ENCODE measurements at places on chromosomes 6 and 20. TPM values are rescaled to one million over a fixed set of nuclear protein-coding genes. Genes with fewer than 3 reads are reported as not detected.

LIME1 gene
- total RNA-seq, result 13.6 TPM

SLC22A7 gene
- not detected for total RNA-seq

GRCh38 chr6:15874821-15875220, 212.0 kb upstream of the DTNBP1 start:
- DNase-seq, result no peak

- no peak for DNase-seq
Observed at GRCh38 chr20:51363378-51363777, 179.1 kb downstream of the NFATC2 start.

- DNase-seq, result no peak
Observed at GRCh38 chr6:89302195-89302770, 12.8 kb downstream of the GABRR2 start.

- DNase-seq, result no peak
Observed at GRCh38 chr6:169323221-169323620, 69.6 kb upstream of the THBS2 start.

DNA sequence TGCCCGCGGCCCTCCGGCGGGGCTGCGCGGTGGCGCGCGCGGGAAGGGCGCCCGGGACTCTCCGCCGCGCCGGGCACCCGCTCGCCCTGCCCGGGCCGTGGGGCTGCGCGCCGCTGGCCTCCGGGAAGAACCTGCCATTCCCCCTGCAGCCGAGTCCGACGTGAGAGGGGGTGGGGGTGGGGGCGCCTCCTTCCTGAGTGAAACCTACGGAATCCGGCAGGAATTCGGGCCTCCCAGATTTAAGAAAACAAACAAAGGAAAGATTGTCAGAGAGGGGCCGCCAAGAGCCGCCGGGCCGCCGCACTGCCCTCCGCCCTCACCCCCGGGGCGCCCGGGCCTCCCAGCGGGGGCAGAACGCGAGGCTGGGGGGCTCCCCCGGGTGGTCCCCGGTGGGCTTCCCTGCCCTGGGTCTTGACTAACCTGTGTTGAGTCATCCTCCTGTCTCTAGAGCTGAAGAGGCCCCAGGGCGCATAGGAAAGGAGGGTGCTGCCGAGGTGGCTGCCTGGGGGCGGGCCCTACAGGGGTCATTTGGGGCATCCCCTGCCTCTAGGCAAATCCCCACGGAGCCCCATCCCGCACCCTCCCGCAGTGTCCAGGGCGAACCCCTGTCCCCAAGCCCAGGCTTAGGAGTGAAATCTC, 42.2 kb upstream of the FOXP4 start:
- no peak for DNase-seq

- DNase-seq, result peak; percentile 98
Observed at GRCh38 chr6:35048631-35049083, 92.5 kb downstream of the TCP11 start.

FHL5 gene
- not detected for total RNA-seq

DNA sequence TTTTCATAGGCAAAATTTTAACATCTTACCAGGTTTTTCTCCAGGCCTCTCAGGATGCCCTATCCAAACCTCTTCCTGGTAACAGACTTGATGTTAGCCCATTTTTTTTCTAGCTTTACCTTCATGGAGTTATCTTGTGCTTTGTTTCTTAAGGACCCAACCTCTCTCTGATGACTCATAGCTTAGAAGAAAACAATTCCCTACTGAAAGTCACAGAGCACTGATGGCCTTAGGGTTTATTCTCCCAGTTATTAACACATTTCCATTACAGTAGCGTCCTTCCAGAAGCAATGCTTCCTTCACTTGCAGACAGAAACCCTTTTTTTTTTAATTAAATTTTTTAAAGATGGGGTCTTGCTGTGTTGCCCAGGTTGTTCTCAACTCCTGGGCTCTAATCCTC, 79.4 kb downstream of the IYD start:
- DNase-seq, result no peak

WFDC10B gene
- not detected for total RNA-seq

- DNase-seq, result peak; percentile 71
Observed at GRCh38 chr20:31968291-31969126, 558 bp downstream of the XKR7 start.

DNA sequence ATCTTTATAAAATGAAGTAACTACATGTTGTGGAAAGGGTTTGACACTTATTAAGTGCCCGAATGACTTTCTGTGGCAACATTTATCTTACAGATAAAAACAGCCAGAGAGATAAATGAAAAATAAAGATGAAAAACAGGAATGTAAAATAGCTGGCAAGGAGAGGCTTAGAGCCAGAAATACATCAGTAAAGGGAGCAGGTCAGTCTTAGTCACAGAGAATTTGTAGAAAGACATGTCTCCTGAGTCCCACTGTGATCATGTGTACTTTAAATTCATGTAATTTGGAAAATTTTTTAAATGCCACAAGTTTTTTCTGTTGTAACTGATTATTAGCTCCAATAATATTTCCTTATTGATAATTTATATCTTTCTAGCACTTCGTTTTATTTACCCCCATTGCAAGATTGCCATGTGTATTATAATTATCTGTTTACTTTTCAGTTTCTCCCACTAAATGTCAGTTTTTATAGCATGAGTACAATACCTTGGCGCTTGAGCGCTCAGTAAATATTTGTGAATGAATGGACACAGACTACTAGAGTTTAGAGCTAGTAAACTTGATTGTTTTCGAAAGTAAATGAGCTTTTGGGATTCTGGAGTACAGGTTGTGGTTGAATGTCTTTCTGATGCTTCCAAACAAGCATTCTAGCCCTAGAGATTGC, 15.2 kb downstream of the TAB2 start:
- no peak for DNase-seq

DNA sequence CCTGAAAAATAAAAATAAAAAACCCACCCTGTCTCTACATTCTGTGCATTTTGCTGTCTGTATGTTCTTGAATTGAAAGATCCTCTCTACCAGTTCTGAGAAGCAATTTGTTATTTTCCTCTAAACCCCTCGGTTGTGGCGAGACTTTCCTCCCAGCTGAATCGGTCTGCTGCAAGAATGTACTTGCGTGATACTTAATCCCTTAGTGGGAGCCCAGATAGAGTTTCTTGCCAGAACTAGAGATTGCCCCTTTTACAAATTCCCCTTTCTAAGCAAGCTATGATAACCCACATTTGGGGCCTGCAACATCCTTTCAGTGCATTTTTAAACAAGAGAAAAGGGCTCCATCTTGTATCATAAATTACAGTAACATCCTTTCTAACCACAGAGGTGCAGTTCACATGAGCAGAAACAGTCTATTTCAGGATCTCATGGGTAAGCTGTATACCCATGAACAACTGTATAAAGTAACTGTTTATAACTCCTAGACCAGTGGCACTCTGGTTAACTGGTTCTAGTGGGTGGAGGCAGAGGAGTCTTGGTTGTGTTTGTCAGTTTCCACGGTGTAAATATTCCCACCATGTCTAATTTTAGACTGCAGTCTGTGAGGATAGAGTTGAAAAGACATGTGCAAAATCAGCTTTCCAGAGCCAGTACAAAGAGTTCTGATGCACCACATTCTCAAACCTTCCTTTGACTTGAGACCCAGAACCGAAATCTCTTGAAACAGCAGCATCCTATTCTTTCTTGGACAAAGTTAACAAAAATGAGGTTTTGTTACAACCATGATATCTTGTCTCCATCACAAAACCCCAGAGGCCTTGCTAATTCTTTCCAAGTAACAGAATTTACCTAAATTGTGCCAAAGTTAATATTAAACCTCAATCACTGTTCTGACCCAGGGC, 113.1 kb upstream of the ZNF217 start:
- DNase-seq, result peak; percentile 90

DNA sequence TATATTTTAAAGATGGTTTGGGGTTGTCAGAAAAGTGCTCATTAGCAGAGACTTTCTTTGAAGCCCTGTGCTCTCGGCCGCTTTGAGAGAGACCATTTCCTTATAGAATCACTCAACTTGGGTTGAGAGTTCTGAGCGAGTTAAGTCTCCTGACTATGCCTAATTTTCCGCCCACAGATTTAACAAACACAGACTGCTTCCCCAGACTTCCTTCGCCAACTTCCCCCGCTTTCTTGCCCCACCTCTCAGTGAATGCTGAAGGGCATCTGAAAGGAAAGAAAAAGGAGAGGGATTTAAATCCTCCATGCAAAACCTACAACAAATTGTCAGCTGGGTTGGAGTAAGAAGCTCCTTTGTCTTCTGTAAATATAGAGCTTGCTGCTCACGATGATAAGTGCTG, 224.0 kb downstream of the EYA2 start:
- no peak for DNase-seq

ADAM33 gene
- 0.72 TPM for total RNA-seq

- DNase-seq, result no peak
Observed at GRCh38 chr20:11094196-11094595, 420.4 kb upstream of the JAG1 start.

- no peak for DNase-seq
Observed at GRCh38 chr6:162638931-162639574, 88.5 kb downstream of the PRKN start.

DNA sequence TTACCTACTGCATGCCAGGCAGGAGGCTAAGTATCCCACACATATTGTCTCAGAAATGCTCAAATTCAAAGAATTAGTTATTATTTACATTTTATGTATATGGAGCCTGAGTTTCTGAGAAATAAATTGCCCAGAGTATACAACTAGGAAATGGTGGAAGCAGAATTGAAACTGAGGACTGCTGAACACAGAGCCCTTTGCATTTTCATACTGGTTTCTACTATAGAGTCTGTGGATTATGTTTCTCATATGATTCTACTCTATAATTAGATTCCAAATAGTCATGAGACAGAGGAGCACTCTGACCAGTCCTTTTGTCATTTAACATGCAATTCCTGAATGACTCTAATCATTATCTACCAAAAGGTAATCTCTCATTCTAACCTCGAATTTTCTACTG, 254.3 kb downstream of the LMBRD1 start:
- DNase-seq, result no peak

- DNase-seq, result no peak
Observed at GRCh38 chr6:193180-193579, 99.1 kb upstream of the DUSP22 start.

DNA sequence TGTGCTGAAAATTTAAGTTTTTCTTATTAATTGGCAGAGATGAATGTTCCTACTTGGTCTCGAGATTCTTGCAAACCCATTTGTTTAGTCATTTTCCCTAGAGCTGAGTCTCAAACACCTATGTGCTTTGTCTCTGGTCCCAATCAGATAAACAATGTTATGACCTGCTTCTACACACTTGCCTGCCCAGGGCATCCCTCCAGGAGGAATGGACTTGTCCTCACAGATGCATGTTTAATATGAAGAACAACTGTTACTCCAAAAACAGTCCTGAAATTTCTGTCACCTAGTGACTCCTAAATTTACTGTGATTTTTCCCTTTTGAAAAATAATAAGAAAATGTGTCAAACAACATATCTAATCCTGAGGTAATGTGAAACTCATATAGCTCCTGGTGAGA, 43.7 kb downstream of the HDGFL1 start:
- peak; percentile 23 for DNase-seq

TFAP2D gene
- total RNA-seq, result not detected

Data from myocyte (in vitro differentiated cells).